Mesenchymal stem cell (in vitro differentiated cells and primary cell): ENCODE measurements at places on chromosomes 7 and 10.
A peak's percentile ranks its signal among the peaks of the same experiment; 100 is the strongest.

- DNase-seq, result no peak
- no peak overlapping the region for H3K27ac ChIP-seq
- H3K36me3 ChIP-seq, result no peaks in the 10 kb centered on the region
- peaks cover 9% of the 10 kb centered on the region for H3K4me1 ChIP-seq
- H3K4me3 ChIP-seq, result no peak overlapping the region
These were observed 82.2 kb downstream of the CUX1 start for GRCh38 chr7:101899616-101900015.

- H3K36me3 ChIP-seq, result peaks cover 24% of the 10 kb centered on the region
- peak; percentile 28 for DNase-seq
- peaks cover 2% of the 10 kb centered on the region for H3K4me1 ChIP-seq
These were observed 64.3 kb downstream of the EZH2 start for GRCh38 chr7:148819697-148820360.

- peaks cover 7% of the 10 kb centered on the region for H3K4me1 ChIP-seq
- no peak overlapping the region for H3K4me3 ChIP-seq
- no peak overlapping the region for H3K27ac ChIP-seq
- DNase-seq, result peak; percentile 85
- no peaks in the 10 kb centered on the region for H3K36me3 ChIP-seq
These were observed 280.2 kb downstream of the SNX13 start for GRCh38 chr7:17660116-17660515.

GRCh38 chr10:71747039-71747531 is 26.2 kb downstream of the VSIR start:
- H3K36me3 ChIP-seq, result peaks cover 14% of the 10 kb centered on the region
- no peaks in the 10 kb centered on the region for H3K27me3 ChIP-seq
- H3K4me3 ChIP-seq, result no peak overlapping the region
- H3K4me1 ChIP-seq, result no peaks in the 10 kb centered on the region
- H3K27ac ChIP-seq, result no peak overlapping the region

DNA sequence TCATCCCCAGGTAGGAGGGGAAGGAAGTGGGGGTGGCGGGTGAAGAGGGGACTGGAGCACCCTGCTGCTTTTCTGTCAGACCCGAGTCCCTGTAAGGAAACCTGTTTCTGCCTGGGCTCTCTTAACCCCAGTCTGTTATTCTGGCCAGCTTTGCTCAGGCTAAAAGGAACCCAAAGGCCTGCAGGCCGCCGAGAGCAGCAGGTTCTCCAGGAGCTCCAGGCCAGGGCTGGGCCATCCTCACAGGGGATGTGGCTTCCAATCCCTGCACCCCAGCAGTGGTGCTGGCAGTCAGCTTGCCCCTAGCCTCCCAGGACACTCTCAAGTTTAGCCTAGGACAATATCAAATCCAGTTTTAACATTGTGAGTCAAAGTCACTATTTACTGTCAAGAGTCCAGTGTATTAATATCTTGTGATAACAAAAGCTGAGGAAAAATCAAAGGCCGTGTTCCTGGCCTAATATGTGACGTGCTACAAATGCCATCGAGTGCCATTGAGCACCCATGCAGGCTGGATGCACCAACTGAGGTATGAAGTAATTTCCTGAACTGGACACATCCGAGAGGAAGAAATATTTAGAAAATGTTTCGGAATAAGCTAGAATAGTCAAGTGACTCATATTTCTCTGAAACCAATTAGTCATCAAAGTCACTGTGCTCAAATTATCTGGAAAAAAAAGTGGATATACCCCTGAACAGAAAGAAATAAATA is 7.0 kb downstream of the PKD1L1 start:
- peak overlapping the region; percentile 76 for H3K27ac ChIP-seq
- peak; percentile 81 for DNase-seq
- no peaks in the 10 kb centered on the region for H3K36me3 ChIP-seq
- H3K4me3 ChIP-seq, result no peak overlapping the region

GRCh38 chr7:117096942-117097341 is 143.6 kb downstream of the ST7 start:
- peaks cover 3% of the 10 kb centered on the region for H3K4me1 ChIP-seq
- DNase-seq, result no peak
- H3K27ac ChIP-seq, result no peak overlapping the region
- H3K27me3 ChIP-seq, result no peaks in the 10 kb centered on the region
- no peak overlapping the region for H3K4me3 ChIP-seq
